ENCODE measurements at places on chromosomes 3 and 15.
A peak's percentile ranks its signal among the peaks of the same experiment; 100 is the strongest.

GRCh38 chr15:28005004-28005527 lies 94.0 kb downstream of the OCA2 start:
- no peak for DNase-seq

- DNase-seq: no peak
Measured at GRCh38 chr3:7764115-7764514, 737.5 kb upstream of the LMCD1 start.

GRCh38 chr15:75994220-75994619 lies 18.0 kb downstream of the NRG4 start:
- no peak for DNase-seq

DNA sequence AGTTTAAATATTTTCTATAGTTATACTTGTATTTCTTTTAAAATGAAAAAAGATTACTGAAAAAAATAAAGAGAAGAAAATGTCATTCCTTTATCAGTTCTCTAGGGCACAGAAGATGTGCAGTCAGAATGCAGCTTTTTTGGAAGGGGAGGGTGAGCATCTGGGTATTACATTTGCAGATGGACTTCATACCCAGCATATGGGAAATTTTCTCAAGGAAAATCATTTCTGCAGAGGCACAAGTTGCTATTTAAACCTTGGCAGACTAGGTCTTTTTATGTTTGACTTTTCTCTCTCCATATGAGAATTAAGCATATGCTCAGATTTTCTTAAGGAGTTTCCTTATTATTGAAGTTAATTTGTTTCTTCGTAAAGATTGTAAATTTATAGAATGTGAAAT lies 39.5 kb upstream of the ZNF385D start:
- DNase-seq: no peak

DNA sequence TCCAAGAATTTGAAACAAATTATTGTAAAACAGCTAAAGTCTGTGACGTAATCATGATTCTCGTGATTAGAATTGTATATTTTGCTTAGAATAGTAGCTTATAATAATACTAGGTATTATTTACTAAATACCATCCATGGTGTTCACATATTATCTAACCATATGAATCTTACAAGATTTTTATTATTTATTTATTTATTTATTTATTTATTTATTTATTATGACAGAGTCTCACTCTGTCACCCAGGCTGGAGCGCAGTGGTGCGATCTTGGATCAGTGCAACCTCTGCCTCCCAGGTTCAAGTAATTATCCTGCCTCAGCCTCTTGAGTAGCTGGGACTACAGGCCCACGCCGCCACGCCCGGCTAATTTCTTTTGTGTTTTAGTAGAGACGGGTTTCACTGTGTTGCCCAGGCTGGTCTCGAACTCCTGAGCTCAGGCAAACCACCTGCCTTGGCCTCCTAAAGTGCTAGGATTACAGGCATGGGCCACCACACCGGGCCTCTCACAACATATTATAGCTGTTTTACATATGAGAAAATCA lies 173.5 kb downstream of the EPHA3 start:
- no peak for DNase-seq

DNA sequence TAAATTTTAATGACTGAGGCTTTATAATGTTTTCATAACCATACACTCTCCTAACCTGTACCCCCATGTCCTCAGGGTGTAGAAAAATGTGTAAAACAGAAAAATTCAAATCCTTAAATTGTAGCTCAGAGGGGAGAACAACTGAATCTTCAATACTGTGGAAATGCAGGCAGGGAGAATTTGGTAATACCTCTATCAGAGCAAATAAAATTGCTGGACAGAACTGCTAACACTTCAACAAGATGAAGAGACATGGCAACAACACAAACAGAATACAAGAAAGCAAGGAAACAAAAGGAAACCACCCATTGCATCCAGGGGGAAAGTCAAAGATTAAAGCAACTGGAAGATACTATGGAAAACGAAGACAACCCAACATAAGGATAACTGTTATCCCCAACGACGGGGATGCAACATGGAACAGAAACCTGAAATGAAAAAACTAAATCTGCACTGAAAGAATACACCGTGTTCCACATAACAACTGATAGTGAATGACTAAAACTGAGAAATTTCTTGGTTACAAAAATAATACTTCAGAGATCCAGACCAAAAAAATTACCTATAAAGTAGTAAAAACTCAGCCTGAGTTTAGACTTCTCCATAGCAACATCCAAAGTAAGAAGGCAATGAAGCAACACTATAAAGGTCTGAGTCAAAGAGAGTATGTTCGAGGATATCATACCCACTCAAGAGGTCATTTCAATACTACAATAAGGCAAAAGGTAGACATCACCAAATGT lies 48.5 kb downstream of the HACD2 start:
- DNase-seq: no peak

DNA sequence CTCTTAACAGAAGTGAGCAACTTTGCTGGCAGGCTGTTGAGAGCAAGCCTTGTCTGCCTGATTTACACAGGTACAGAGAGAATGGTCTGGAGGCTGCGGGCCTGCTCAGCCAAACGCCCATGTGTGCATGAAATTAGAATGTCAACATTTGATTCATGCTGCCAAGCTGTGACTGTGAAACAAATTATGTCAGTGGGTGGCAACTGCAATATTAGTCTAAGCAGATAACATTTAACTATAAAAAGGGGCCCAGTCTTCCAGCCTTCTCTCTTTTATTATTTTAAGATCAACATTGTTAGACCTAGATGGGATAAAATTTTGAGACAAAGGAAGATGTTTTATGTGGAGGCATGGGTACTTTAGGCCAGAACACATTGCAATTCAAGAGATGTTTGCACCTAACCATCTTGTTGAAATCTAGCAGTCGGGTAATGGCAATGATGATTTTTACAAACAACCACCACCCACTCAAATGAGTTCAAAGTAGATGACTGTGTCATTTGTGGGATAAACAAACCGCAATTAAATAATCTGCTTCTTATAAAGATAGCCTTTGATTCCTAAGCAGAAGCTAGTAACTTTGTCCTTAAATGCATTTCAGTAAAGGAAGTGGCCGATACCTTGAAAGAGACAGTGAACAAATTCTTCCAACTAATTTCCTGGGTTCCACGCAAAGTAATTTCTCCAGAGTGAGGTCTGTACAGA lies 70.2 kb downstream of the FOXB1 start:
- DNase-seq: no peak

DNA sequence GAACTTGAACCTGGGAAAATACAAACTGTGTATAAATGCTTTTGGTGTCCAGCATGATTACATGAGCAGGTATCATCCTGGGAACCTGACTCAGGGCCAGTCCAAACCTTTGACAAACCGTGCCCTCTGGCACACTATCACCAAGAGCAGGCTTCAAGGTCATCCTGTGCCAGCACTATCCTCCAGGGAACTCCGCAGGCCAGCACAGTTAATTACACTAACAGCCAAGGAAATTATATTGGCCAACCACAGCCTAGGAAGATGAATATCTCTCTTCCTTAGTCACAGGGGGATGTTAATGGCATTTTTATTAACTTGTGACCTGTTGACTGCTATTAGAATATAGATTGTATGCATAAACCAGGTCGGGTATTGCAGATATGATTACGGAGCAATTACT lies 262.0 kb downstream of the TUSC7 start:
- no peak for DNase-seq

- DNase-seq: no peak
Measured at GRCh38 chr15:64447536-64448315, 12.7 kb upstream of the ZNF609 start.

DNA sequence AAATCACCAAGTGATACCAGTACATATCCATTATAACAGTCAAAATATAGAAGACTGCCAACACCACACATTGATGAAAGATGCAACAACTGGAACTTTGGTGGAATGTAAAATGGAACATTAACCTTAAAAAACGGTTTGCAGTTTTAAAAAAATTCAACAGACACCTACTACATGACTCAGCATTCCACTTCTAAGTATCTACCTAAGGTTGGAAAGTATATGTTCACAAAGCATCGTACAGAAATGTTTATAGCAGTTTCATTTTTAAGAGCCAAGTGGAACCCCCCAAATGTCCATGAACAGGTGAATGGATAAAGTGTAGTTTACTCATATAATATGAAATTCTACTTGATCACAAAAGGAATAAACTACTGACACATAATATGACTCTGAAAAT lies 314.7 kb upstream of the ARRDC4 start:
- DNase-seq: no peak

DNA sequence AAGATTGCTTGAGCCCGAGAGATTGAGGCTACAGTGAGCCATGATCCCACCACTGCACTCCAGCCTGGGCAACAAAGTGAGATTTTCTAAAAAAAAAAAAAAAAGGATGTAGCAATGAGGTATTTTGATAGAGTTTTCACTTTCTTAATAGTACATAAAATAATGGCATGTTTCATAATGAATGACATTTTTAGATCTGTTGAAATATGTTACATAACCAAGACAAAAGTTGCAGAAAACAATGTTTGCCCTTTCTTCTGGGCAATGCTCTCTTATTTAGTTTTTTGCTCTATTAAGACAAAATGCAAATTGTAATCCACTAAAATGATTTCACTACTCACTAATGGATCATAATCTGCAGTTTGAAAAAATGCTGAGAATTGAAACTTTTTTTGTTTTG lies 4.4 kb upstream of the MAPK6 start:
- DNase-seq: no peak

DNA sequence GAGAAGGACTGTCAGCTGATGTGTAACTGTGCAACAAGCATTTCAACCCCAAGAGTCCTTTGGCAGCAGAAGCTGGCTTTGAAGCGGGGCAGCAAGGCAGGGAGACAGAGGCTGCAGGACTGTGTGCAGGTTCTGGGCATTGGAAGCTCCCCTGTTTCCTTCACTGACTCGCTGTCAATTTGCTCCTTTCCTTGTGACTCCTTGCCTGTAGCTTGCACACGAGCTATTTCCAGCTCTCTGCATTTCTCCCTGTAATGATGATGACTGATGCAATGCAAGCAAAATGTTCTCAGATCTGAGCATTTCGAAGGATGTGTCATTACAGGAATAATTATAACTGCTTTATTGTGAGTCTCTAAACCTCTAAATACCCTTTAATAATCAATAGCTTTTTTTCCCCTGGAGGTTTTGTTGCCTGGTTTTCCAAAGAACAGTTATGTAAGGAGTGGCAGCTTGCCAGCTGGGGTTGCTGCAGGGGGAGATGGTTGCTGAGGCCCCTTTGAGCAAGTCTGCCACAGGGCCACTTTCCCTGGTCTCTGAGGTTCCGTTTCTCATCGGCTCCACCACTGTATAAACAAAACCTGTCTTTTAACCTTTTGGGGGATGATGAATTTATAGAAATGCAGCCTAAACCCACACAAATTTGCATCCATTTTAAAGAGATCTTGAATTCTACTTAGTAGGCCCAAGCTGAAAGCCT lies 2.8 kb downstream of the APOD start:
- no peak for DNase-seq

- DNase-seq: no peak
Measured at GRCh38 chr3:112976001-112976400, 1.1 kb upstream of the CD200R1 start.

DNA sequence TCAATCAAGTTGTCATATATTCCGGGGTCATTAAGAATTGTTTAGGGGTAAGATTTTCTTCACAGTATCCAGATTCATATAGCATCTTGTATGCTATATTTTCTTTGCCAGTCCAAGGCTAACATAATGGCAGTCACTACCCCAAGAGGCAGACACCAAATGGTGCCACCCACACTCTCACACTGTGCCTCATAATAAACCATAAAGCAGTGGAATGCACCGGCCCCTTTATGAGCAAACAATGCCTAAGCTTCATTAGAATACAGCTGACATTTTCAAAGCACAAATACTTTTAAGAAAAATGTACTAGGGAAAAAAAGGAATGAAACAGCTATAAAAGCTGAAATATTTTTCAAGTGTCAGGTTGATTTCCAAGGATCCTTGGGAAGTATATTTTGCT lies 121.6 kb downstream of the TFDP2 start:
- peak; percentile 18 for DNase-seq

DNA sequence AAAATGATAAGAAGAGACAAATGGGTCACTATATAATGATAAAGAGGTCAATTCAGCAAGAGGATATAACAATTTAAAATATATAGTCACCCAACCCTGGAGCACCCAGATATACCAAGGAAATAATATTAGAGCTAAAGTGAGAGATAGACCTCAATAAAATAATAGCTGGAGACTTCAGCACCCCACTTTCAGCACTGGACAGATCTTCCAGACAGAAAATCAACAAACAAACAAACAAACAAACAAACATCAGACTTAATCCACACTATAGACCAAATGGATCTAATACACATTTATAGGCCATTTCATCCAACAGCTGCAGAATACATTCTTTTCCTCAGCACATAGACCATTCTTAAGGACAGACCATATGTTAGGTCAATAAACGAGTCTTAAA lies 79.4 kb downstream of the SENP7 start:
- no peak for DNase-seq

- DNase-seq: no peak
Measured at GRCh38 chr3:16309558-16309957, 44.5 kb downstream of the OXNAD1 start.

DNA sequence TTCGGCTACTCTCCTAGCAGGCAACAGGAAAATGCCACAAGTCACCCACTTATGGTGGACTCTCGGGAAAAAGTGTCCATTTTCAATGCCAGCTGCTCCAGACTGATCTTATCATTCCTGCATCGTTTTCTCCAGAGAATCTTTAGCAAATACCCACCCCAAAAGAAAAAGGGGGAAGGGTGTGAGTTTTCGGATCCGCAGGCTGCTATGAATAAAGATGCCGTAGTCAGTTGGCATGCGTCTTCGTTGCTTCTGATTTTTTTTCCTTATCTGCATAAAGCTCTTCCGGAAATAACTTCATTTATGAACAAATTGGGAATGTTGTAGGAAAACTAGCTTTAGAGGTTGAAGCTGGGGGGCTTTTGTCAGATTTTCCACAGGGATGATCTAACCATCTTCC lies 22.4 kb upstream of the VILL start:
- no peak for DNase-seq

DNA sequence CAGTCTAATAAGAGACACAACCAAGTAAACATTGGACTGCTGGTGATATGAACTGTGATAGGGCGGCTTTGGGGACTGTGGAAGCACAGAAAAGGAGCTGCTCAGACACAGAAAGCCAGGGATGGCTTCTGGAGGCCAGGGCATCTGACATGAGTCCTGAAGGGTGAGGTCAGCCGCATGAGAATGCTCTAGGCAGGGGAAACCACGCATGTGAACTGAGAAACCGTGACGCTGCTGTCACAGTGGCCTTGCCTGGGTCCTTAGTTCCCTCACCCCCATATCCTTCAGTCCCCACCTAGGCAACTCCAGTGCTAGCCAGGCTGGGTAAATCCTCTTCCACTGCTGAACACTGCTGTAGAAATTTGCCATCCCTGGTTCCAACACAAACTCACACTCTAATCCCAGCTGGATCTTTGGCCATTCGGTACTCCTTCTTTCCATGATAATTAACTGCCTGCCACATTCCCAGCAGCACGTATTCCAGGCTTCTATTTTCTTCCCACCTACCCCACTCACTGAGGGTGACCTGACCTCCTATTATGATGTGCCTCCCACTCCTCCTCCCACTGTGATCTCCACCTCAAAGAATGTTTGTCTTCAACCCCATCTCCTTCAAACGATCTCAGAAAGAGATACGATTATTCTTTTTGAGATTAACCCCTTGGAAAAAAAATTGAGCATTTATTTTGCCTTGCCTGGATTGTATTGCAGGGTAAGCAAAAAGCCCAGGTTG lies 31.4 kb downstream of the CRYGS start:
- DNase-seq: no peak

GRCh38 chr3:131714585-131715220 lies 211.9 kb upstream of the MRPL3 start:
- no peak for DNase-seq

- DNase-seq: no peak
Measured at GRCh38 chr15:99165020-99165790, 60.3 kb downstream of the SYNM start.

- peak; percentile 96 for DNase-seq
Measured at GRCh38 chr3:183285828-183286457, 32.9 kb downstream of the B3GNT5 start.
